PC-9 (cell line): ENCODE measurements at places on chromosomes 5 and 9.

- DNase-seq = peak; percentile 84
Observed at GRCh38 chr5:91151947-91152346, 231.2 kb downstream of the ARRDC3 start.

- no peak for DNase-seq
Observed at GRCh38 chr9:114989600-114990410, 59.4 kb upstream of the TNFSF8 start.

GRCh38 chr5:58113172-58113571 is 346.7 kb downstream of the PLK2 start:
- no peak for DNase-seq

- DNase-seq = peak; percentile 47
Observed at GRCh38 chr5:34609951-34610441, 46.1 kb upstream of the RAI14 start.

DNA sequence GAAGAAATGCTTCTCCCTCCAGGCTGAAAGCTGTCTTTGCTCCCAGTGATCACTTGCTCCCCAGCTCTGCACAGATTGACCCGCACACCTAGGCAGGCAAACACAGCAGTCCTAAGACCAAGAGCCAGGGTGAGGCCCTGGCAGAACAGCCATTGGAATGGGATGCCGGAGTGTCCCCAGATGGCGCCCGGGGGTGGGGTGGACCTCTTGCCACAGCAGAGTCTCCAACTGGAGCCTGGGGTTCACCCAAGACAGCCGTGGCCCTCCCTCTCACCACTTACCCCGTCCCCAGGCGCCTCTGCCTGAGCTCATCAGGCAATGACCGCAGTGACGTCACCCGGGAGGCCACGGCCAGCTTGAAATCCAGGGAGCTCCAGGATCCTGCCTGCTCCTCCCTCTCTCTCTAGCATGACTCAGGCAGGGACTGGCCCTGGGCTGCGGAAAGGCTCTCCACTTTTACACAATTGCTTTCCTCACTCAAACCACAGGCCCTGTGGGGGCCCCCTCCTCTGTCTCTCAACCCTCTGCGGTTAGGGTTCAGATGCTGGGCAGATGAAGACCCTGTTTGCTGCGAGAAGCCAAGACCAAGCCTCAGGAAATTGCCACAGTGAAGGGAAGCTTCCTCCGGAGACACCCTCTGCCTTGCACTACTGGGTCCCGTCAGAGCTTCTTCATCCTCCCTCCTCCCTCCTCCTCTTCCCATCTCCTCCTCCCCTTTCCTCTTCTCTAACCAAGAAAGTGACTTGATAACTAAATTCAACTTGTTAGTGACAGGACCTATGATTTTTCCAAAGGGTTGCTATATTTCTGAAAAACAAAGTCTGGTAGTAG is 24.3 kb upstream of the PTGES start:
- DNase-seq = peak; percentile 98

DNA sequence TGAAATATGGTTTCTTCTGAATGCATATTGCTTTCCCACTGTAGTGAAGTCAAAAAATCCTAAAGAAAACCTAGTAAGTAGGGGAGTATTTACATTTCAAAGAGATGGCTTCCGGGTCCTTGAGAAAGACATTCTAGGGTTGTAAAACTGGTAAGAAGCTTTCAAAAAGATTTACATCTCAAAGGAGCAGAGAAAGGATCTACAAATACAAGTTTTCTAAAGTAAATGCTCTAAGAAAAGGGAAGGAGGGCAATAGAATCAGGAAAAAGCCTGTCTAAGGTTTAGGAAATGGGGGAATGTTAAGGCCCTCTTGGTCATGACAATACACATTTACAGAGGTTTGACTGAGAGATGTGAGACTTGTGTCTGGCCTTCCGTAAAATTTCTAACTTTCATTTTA is 16.7 kb upstream of the TRPC7 start:
- no peak for DNase-seq

DNA sequence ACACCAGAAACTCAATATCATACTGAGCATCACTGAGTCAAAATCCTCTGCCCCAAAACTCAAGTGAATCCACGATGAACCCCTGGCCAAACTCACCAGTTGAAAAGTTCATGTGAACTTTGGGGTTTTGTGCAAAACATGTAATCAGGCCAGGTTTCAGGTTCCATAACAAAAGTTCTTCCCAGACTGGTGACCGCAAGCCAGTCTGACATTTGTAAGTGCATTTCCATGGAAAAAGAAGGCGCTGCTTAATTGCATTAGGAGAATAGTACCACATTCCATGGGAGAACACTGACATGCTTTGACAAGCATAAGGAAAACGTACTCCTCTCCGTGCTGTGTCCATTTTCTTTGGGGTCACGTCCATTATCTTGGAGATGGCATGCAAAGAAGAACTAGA is 567.0 kb downstream of the BNC2 start:
- no peak for DNase-seq

GRCh38 chr5:73355108-73355507 is 93.5 kb downstream of the FOXD1 start:
- no peak for DNase-seq

DNA sequence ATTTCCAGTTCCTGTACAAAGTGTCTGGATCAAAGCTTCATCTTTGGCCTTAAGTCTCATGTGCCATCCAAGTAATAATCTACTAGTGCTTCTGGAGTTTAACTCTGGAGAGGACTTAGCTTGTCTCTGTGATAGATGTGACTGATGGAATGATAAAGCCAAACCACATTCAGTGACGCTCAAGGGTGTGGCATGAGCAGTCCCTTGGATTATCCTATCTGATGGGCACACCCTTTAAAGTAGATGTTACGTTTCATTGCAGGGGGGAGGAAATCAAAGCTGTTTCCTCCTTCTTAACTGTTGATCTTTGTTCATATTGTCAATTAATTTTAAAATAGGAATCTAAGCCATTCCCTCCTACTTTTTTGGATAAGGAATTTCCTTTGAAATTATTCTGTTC is 8.5 kb upstream of the EGFLAM start:
- no peak for DNase-seq

GRCh38 chr5:65805089-65805488 is 83.1 kb downstream of the NLN start:
- DNase-seq = no peak

- no peak for DNase-seq
Observed at GRCh38 chr5:131570757-131571156, 64.3 kb downstream of the RAPGEF6 start.

DNA sequence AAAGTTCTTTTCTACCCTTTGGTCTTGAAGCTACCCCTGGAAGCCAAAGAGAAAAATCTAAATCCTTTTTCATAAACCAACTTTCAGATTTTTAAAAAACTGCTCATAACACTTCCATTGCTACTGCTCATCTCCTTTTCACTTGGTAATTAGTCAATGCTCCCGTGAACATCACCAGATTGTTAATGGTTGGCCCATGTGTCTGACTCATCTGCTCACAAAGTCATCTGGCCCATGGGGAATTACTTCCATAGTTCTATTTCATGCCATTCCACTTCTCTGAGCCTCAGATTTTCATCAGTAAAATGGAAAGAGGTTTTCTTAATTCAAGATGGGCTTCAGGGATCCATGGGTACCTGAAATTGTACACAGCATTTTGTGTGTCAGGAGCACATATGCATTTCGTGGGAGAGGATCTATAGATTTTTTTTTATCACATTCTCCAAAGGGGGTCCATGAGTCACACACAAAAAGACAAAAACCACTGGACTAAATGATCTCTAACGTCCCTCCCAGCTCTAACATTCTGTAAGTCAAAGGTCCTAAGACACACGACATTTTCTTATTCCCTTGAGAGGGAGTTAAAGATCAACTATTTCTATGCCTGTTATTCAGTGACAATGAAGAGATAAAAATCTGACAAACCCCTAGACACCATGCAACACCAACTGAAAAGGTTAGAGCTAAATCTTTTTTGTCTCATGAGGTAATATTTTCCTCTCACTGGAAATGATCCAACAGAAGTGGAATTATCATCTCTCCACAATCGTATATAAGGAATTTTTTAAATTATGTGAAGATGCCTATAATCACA is 75.4 kb downstream of the TEX10 start:
- no peak for DNase-seq

DNA sequence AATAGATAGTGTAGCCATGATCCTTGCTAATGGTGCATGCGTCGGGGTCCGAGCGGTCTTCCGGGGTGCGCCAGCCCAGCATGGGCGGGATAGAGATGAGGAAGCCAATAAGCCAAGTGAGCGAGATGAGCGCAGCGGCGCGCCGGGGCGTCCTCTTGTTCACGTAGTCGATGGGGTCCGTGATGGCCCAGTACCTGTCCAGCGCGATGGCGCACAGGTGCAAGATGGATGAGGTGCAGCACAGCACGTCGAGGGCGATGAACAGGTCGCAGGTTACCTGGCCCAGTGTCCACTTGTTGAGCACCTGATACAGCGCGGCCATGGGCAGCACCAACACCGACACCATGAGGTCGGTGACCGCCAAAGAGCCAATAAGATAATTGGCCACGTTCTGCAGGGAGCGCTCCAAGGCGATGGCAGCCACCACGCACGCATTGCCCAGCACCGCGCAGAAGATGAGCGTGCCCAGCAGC is 1.1 kb downstream of the HTR1A start:
- no peak for DNase-seq

DNA sequence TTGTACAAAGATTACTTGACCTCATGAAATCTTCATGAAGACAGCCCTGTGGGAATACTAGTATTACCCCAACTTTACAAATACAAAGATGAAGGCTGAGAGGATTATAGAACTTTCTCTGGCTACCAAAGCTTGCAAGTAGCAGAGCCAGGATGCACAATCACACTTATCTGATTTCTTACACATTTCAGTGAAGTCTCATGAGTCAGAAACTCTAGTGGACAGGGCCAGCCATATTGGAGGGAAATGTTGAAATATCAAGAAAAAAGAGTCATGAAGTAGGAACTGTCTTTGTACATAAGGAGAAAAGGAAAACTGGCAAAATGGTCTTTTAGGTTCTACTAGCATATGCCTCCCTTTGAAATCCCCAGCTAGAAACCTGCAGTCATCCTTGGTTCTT is 369.6 kb upstream of the WWC1 start:
- no peak for DNase-seq

DNA sequence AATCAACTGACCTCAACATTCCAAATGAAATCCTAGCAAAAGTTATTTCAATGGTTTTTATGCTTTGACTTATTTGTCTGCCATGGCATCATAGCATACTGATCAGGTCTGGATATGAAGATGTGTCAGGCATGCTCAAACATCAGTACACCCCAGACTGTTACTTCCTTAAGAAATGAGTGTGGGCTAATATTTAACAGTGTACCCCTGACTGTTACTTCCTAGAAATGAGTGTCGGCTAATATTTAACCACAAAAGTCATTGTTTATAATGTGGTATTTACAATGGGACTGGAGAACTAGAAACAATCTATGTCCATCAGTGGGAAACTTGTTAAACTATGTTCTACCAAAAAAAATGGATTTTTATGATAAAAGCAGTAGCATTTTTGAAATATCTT is 38.1 kb upstream of the HNRNPA0 start:
- no peak for DNase-seq

- DNase-seq = no peak
Observed at GRCh38 chr5:37893434-37894134, 53.7 kb upstream of the GDNF start.

- no peak for DNase-seq
Observed at GRCh38 chr5:114387433-114387832, 25.6 kb downstream of the KCNN2 start.

- no peak for DNase-seq
Observed at GRCh38 chr5:137405393-137405792, 93.7 kb downstream of the SPOCK1 start.

- DNase-seq = peak; percentile 69
Observed at GRCh38 chr5:115460472-115460871, 84.1 kb downstream of the FEM1C start.

DNA sequence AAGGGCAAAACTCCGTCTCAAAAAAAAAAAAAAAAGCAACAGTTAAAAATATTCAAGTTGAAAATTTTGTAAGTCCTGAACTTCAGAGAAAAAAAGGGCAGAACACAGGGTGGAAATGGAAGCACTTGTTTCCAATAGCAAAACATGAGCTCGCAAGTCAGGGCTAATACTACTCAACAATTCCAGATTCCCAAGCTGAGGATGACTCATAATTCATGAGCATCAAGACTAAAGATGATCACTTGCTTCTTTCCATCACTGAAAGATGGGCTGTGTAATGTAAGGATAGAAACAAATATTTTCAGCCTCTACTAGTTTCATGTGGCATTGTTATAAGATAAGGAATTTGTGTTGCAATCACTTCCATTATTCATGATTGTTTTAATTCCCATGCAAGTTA is 33.5 kb upstream of the FST start:
- no peak for DNase-seq

- no peak for DNase-seq
Observed at GRCh38 chr9:114417511-114417910, 29.7 kb upstream of the AKNA start.

DNA sequence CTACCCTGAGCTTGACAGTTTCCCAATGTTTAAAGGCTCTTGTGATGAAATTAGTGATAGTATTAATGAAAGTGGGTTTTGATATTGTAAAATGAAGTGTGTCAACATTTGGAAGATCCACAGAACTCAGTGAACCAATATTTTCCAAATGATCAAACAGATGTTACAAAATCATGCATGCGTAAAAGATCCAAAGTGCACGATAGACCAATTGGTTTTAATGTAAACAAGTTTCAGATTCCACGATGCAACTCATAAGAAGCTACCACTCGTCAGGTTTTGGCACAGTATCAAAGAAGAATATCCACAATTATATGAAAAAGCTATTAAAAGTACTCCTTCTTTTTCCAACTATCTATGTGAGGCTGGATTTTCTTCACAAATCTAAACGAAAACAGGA is 82.3 kb downstream of the SLC38A9 start:
- no peak for DNase-seq

DNA sequence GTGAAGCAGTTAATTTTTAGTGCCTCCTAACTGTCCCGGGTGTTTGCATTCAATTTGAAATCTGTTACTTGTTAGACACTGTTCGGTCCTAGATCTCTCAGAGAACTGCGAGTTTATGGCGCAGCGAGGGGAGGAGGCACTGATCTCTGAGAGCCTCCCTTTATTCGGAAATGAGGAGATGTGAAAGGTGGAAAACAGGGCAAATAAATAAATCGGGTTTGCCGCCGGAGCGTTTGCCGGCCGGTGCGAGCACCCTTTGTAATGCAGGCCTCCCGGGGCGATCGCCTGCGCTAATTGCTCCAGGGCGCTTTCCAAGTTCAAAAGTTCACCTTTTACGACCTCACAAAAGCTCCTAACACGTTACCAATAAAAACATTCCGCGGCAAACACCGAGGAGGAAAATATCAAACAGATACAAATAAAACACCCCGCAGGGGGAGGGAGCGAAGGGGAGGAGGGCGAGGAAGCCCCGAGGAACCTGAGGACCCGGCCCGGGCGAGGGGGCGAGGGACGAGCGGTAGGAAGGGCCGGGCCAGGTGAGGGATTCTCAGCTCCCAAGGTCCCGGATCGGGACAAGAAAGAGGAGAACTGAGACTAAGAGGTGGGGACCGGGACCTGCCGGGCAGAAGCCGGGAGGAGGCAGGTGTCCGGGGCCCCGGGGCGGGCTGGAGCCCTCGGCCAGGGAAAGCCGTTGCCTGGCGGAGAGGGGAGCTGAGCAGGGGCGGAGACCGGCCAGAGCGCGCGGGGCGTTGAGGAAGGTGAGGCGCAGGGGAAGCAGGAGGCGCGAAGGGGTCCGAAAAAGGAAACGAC is 1.4 kb downstream of the NR6A1 start:
- peak; percentile 48 for DNase-seq

GRCh38 chr5:167050568-167051401 is 1240.7 kb upstream of the WWC1 start:
- no peak for DNase-seq

GRCh38 chr5:135232958-135233357 is 166.1 kb downstream of the MACROH2A1 start:
- no peak for DNase-seq

- no peak for DNase-seq
Observed at GRCh38 chr9:14633148-14633547, 60.1 kb downstream of the ZDHHC21 start.
